Activated T-cell treated with anti-CD3 and anti-CD28 coated beads for 4 hours (primary cell): ENCODE measurements at places on chromosomes 7 and 10.
A peak's percentile ranks its signal among the peaks of the same experiment; 100 is the strongest.

DNA sequence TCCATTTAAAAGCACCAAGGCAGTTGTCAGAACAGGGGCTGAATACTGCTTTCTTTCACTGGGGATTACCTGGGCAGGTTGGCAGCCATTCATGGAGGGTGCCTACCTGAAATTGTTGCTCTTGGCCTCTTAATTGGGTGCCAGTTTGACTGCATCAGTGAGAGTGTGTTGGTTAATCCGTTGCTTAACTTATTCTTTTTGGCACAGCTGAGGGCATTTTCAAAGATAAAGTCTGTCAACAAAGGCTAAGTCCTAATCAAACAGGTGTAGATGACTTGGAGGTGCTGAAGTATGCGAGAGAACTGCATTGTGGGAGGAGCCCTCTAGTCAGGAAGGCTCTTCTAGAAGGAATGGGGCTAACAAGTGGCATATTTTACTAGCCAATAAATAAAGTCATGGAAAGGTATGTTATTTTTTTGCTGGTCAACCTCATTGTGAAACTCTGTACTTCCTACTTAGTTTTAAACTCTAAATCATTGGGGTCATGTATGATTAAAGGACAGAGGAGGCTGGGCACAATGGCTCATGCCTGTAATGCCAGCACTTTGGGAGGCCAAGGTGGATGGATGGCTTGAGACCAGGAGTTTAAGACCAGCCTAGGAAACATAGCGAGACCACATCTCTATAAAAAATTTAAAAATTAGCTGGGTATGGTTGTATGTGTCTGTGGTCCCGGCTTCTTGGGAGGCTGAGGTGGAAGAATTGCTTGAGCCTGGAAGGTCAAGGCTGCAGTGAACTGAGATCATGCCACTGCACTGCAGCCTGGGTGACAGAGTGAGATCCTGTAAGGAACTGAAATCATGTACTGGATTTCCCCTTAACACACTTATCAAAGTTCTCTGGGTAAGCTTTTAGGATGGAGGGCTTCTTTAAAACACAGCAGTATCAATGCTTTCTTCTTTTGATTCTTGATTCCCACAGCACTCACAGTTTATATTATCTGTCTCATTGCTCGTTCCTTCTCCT is 134.1 kb downstream of the LRMDA start:
- DNase-seq: no peak

GRCh38 chr7:72321081-72321480 is 91.1 kb downstream of the CALN1 start:
- no peak for DNase-seq

- DNase-seq: no peak
Measured at GRCh38 chr7:127594490-127594889, 954 bp downstream of the FSCN3 start.

GRCh38 chr10:2957785-2958184 is 109.6 kb upstream of the PFKP start:
- no peak for DNase-seq

- DNase-seq: no peak
Measured at GRCh38 chr10:125152450-125153368, 7.7 kb downstream of the CTBP2 start.

DNA sequence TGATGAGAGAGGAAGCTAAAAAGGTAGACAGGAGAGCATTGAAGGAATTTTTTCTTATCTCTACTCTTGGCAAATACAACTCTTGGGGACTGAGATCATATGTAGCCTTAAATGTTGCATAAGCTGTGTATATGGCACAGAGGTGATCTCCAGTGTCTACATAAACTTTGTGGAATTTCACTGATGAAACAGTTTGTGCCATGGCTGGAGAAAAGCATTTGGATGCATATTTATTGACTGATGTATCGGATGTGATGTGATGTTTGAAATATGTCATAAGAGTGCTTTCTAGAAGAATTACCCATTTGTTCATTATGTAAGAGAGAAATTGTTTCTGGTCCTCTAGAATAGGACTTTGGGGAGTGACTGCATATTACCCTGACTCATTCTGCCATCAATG is 244.9 kb upstream of the LRRTM3 start:
- no peak for DNase-seq

- DNase-seq: no peak
Measured at GRCh38 chr7:73978661-73979563, 49.1 kb upstream of the ELN start.

- DNase-seq: no peak
Measured at GRCh38 chr7:22332461-22332870, 24.5 kb downstream of the RAPGEF5 start.

DNA sequence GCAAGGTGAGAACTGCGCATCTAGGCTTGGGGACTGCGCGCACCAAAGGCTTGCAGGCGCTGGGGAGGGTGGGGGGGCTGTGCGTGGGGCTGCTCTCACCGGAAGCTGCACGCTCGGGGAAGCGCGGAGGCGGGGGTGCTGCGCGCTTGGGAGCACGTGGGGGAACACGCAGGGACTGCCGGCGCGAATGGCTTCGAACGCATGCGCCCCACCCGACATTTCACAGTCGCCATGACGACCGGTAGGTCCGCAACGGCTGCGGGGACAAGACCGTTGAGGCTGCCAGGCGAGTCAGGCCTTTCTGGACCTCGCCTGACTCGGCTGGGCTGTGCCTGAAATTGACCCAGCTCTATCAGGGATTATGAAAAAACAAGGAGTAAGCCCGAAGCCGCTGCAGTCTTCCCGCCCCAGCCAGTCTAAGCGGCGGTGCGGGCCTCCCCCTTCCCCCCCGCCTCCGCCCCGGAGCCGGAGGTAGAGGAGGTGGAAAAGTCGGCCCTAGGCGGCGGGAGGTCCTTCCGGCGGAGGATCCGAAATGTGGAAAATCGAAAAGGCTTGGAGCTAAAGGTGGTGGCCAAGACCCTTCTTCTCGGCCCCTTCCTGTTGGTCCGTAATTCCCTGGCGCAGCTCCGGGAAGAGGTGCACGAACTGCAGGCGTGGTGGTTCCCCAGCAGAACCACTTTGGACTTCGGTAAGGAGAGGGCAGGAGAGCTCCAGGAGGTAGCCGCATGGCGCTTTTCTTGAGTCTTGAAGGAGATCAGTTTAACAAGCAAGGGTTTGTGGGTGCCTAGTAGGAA is 34.9 kb upstream of the STEAP1 start:
- DNase-seq: peak; percentile 17

DNA sequence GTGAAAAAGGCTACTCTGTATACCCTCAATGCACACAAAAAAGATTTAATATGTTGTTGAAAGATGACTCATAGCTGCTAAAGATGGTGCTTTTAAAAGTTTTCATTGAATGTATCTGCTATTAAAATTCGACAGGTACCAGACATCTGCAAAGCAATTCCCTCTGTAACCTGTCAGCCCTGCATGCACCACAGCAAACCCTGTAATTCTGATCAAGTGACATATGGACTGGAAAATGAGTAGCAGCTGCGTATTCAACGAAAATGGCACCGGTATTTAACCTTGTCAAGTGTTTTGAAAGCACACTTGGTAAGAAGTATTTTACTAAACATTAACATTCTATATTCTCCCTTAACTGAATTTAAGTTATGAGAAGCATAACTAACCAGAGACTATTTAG is 58.2 kb upstream of the PTPRN2 start:
- no peak for DNase-seq

GRCh38 chr10:10133281-10133680 is 884.4 kb upstream of the CELF2 start:
- no peak for DNase-seq

DNA sequence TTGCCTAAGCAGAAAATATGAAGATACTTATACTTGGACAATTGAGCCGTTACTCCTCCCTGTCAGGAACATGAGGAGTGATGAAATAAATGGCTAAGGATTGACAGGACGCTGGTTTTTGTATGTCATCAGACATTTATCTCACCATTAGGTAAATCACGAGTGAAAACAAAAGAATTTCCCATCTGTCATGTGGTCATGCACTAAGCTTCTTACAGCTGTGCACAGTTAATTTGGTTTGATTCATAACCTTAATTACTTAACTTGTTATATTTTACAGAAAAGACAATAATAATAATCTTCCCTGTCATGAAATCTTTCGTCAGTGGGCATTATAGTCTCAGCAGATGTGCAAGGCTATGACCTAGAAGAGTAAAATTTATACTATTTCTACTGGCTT is 266.5 kb downstream of the HGF start:
- DNase-seq: no peak

- DNase-seq: no peak
Measured at GRCh38 chr7:149827089-149827981, 10.8 kb upstream of the ZNF862 start.
